ENCODE measurements at places on chromosomes 13 and 19. TPM values are rescaled to one million over a fixed set of nuclear protein-coding genes. Genes with fewer than 3 reads are reported as not detected.

Gene ZNF304
- polyA plus RNA-seq = 7.8 TPM

Gene GJA3
- 0.05 TPM for polyA plus RNA-seq

Gene CYP4F3
- polyA plus RNA-seq = 1.3 TPM

Gene LRRC4B
- 14.5 TPM for polyA plus RNA-seq

Gene KISS1R
- 0.28 TPM for polyA plus RNA-seq

Gene RNF17
- polyA plus RNA-seq = 0.16 TPM

- DNase-seq = no peak
Observed at GRCh38 chr13:70841240-70842061, 733.2 kb upstream of the KLHL1 start.

DNA sequence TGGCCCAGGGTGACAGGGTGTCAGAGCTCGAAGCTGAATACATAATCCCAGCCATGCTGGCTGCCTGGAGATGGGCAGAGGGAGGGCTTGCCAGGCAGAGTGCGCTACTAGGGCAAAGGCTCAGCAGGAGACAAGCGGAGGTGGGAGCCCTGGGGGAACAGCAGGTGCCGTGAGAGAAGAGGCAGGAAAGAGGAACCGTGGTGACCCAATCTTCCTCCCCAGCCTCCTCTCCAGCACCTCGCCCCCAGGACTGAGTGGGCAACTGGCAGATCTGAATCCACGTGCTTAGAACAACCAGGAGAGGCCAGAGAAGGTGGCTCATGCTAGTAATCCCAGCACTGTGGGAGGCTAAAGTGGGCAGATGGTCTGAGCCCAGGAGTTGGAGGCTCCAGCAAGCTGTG is 11.0 kb upstream of the CCL25 start:
- DNase-seq = no peak

DNA sequence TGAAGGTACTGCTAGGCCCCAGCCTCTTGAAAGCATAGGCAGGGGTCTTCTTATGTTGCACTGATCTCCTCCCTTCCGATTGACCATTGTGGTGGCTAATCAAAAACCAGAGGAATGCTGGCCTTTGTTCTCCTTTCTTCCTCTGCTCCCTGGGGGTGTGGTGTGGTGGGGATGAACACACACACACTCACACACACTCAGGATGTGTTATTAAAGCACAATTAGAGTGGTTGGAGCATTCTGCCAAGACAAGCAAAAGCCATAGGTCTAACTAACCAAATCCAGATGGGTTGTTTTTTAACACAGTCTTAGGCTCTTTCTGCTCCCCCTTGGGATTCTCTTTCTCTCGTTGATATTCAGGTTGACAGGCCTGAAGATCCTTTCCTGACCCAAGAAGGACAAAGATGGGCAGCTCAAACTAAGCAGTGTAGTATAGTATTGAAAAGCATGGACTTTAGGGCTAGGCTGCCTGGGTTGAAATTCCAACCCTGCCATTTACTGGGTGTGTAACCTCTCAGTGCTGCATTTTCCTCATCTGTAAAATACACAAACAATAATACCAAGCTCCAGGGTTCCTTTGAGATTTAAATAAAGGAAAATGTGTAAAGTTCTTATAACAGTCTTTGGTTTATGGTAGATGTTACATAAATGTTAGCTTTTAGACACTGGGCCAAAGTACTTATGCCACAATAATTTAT is 25.5 kb upstream of the DGKH start:
- no peak for DNase-seq

DNA sequence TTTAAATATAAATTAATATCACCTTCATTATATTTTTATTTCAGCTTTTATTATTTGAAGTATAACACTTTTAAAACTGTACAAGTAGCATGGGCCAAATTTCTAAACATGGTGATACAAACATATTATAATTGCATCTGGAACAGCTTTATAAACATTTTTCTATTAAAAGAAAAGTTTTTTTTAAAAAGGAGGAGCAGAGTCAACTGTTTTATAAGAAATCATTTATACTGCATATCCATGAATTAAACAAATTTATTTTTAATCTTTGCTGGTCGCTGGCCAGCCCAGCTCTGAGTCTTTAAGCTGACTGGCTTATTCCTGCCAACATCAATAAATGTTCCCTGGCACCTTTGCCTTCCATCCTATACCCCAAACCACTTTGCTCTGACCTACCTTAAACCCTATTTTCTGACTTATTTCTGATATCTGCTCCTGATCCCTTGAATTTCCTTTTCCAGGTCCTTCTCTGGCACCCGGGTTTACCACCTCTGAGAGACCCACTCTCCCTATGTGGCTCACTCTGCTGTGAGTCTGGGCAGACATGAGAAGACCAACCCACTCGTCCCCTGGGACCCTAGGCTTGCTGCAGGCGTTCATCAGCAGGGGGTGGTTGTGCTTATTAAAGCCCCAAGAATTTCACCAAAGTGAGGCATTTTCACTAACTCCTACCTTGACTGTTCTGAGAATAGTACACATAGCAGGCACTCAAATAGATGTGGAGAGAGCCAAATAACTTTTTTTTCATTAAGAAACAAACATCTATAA is 220.3 kb downstream of the KLF12 start:
- no peak for DNase-seq

DNA sequence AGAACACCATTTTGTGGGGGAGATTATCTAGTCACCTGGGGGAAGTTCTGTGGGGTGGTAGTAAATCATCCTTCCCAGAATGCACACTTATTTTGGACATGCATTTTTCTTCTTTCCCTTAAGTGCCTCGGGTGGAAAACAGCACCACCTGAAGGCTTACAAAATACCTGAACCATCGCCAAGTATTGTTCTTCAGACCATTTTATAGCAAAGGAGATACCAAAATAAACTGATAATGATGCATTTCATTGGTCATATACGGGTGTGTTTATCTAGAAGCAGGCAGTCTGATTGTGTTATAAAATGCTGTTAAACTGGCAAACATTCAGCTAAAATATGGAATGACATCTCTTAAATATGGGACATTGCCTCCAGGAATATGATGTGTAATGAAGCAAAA is 1034.7 kb downstream of the SLITRK1 start:
- no peak for DNase-seq

- DNase-seq = no peak
Observed at GRCh38 chr13:33918199-33918932, 100.4 kb downstream of the RFC3 start.

DNA sequence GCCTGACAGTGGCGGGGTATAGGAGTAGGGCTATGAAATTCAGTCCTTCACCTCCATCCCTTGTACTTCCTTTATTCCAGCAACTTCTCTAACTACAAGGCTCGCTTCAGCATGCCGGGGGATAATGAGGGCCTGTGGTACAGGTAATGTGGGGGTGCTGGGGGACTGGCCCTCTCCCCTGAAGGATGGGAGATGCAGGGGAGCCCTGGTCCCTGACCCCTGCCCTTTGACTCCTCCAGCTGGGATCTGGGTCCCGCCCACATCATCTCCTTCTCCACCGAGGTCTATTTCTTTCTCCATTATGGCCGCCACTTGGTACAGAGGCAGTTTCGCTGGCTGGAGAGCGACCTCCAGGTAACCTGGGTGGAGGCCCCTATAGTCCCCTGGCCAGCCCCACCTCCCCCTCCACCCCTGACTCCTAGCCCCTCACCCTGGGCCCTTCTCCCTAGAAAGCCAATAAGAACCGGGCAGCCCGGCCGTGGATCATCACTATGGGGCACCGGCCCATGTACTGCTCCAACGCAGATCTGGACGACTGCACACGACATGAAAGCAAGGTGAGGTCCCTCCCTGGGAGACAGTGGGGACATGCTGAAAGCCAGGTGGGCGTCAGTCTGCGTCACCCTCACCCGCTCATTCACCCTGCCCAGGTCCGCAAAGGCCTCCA is 16.5 kb downstream of the ACP7 start:
- no peak for DNase-seq

DNA sequence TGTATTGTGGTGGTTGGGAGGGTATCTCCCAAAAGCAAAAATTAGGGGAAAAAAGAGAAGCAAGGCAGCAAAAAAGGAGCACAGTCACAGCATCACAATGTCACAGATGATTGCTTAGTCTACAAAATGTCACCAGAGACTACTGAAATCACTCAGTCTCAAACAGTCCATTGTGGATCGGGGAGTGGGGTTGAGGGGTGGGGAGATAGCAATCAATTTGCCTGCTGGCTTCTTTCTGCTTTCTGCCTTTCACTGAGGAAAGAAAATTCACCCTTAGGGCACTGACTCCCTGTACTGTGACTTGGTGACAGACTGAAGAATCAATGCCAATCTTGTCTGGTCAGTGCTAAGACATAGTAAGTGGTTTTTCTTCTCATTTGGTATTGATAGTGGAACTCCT is 2127.1 kb upstream of the PCDH20 start:
- no peak for DNase-seq

- no peak for DNase-seq
Observed at GRCh38 chr19:34241513-34242337, 12.6 kb upstream of the GARRE1 start.

GRCh38 chr13:99709134-99709533 is 207.9 kb downstream of the TM9SF2 start:
- no peak for DNase-seq

- DNase-seq = no peak
Observed at GRCh38 chr13:27966641-27967202, 2.4 kb downstream of the CDX2 start.

- peak; percentile 20 for DNase-seq
Observed at GRCh38 chr13:104106705-104107393, 1040.6 kb upstream of the SLC10A2 start.

- DNase-seq = no peak
Observed at GRCh38 chr13:101736566-101736965, 284.1 kb downstream of the ITGBL1 start.

DNA sequence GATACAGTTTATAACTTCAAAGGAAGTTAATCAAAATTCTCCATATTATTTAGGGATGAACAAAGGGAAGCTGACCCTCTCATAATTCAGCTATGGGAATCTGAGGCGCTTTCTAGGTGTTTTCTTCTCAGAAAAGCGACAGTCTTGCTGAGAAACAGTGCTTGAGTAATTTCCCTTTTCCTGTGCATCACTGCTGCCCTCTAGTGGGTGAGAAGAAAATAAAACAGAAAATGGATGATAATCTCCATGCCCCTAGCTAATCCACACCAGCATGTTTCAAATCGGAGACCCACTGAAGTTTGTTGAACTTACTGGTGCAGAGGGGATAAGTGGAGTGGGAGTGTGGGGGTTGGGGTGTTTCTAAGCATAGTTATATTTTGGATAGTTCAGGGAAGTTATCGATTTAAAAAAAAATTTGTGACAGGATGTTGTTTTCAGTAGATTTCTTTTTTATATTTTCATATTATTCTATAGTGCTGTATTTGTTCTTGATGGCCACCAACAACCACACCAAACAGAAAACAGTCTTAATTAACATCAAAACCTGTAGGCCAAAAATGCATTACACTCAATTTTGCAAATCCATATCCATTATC is 21.4 kb downstream of the LCP1 start:
- DNase-seq = no peak

DNA sequence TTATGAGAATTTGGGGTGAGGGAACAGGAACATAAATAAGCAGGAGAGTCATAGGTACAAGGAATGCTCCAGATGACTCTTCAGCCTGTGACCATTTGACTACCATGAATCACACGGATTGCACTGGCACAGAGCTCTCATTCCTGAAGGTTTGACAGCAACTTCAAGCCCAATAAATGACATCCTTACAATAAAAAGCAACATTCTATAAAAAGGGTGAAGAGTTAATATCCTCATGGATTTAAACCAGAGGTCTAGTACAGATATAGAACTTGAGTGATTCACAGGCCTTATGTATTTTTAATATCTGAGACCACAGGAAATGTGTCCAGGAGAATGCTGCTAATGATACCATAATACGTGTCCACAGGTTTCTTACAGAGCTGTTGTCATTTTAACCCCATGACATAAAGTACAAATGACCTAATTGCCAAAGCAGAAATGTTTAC is 158.1 kb downstream of the IRS2 start:
- DNase-seq = no peak

GRCh38 chr13:23377983-23378632 is 55.4 kb downstream of the SACS start:
- DNase-seq = peak; percentile 37

DNA sequence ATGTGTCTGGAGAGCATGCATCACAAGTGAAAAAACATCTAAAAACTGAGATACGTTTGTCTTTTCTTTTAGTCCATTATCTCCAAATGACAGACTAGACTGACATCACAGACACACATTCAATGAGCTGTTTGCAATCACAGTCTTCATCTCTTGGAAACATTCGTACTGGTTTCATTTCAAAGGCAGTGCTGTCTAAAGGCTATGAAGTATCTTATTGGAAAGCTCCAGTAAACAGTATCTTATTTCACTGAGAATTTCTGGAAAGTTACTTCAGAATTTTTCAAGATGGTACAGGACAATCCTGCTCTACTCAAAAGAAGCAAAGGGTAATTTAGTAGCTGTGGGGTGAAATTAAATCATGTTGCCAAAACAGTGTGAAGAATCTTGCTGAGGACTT is 53.5 kb upstream of the TNFRSF19 start:
- no peak for DNase-seq

DNA sequence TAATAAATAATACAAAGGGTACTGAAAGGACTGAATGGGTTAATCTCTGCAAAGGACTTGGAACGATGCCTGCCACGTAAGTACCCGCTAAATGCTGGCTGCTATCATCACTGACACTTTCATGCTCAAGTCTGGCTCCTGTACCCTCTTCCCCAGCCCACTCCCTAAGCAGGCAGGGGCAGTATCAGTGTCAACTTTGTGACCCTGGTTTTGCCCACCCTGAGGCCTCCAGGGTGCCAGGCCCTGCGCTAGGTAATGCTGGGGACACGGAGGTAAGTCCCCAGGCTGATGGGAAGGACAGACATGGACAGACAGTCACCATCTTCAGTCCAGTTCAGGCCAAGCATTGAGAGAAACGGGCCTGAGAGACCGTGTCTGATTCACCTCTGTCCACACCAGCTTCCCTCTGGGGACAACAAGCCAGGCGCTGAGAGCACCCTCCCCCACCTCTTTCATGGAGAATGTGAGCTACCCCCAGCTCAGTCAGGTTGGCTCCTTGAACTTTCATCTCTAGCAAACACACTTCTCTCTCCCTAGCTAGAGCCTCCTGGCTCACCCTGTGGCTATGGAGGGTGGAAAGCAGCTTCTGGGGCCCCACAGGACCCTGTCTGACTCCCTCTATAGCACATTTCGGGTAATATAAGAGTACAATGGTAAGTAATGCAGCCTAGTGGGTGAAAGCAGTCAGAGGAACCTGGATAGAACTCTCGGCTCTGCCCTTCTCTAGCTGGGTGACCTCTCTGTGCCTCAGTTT is 800 bp downstream of the ETFB start:
- DNase-seq = no peak

DNA sequence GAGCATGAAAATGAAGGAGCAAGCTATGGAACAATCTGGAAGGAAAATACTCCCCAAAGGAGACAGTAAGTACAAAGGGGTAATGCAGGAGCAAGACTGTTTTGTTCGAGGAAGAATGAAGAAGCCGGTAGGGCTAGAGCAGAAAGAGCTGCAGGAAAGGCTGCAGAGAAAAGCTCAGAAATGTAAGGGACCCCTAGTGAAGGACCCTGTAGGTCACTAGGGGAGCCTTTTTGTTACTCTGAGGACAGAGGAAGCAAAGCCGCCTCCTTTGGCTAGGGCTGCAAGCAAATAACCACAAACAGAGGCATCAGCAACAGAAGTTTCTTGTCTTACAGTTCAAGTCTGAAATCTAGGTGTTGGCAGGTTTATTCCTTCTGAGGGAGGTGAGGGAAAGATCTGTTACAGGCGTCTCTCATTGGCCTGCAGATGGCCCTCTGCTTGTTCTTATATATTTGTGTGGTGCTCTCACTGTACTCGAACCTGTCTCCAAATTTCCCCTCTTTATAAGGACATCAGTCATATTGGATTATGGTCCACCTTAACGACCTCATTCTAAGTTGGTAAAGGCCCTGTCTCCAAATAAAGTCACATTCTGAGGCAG is 362.3 kb downstream of the COG6 start:
- DNase-seq = no peak

Data from urinary bladder (tissue), 4 donors.